ENCODE measurements at places on chromosomes 13 and 19.
A peak's percentile ranks its signal among the peaks of the same experiment; 100 is the strongest.

GRCh38 chr13:32745509-32745908 is 159.3 kb downstream of the PDS5B start:
- no peak for DNase-seq

DNA sequence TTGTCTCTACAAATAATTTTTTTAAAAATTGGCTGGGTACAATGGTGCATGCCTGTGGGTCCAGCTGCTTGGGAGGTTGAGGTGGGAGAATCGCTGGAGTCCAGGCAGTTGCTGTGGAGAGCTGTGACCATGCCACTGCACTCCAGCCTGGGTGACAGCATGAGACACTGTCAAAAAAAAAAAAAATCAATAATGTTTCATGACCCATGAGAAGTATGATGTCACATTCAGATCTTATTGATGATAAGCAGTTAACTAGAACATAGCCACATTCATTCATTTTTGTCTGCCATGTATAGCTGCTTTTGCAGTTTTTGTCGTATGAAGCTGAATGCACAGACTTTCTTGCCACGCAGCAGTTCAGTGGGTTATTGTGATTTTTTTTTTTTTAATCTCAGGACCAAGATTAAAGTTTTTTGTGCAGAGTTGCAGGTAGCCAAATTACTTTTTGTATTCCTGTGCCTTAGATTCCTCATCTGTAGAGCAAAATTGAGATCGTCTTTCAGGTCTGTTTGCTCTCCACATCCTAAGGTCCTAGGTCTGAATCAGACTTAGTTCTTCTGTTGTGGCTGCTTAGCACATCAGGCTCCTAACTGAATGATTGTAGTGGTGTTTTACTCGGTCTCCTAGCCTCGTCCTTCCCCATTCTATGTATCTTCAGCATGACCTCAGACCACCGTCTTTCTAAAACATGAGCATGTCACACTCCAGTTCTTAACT is 145.2 kb downstream of the GGACT start:
- peak; percentile 75 for DNase-seq

DNA sequence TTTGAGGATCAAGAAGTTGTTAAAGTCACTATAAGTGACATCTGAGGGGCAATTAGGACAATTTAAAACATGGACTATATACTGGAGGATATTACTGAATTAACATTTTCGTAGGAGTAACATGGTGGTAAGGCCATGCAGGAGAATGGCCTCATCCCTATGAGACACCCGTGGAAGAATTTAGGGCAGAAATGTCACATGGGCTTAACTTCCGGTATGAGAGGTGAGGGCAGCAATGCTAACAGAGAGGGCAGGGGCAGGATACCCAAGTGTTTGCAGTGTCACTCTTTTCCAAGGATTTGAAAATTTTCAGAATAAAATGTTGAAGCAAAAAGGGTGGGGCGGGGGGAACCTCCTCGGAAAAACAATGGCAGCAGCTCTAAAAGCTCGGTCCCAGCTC is 23.6 kb downstream of the RANBP3 start:
- no peak for DNase-seq

DNA sequence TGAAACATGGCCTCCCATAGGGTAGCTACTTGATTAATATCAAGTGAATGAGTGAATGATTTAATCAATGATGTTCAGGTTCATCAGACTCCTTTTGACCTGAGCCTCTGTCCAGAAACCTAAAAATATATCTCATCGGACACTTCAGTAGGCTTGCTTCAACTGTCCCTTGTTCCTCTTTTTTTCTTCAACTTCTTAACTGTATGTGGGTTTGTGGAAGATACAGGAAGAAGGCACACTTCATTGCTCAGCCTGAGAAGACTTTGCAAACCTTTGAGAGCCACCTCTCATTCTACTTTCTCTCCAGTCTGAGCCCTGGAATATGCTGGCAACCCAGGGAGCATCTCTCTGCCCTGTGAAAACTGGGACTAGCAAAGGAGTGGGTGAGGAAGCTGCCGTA is 557.0 kb downstream of the FGF9 start:
- DNase-seq: no peak

- no peak for DNase-seq
Observed at GRCh38 chr13:25783076-25783475, 268.7 kb downstream of the SHISA2 start.

- DNase-seq: no peak
Observed at GRCh38 chr19:2428756-2429711, 1.6 kb upstream of the TIMM13 start.

GRCh38 chr13:113816254-113816929 is 47.5 kb downstream of the GAS6 start:
- no peak for DNase-seq

GRCh38 chr13:49353908-49354307 is 90.0 kb downstream of the CAB39L start:
- DNase-seq: no peak

DNA sequence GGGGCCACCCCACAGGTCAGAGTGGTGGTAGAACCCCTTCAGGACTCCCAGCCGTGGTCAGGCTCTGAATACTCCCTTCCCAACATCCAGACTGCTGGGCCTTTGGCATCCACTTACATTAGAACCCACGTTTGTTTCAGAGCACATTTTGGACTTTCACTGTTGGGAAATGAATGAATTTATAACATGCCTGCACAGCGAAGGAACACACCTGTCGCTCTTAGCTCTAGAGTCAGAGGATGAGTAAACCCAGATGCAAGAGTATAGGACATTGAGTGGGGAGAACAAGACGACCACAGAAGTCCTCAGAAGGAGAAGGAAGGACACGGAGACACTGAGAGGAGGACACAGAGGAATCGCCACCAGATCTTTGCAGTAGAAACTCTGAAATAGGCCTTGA is 30.9 kb downstream of the SHISA2 start:
- DNase-seq: no peak

GRCh38 chr13:95133498-95133897 is 167.8 kb downstream of the ABCC4 start:
- DNase-seq: no peak

DNA sequence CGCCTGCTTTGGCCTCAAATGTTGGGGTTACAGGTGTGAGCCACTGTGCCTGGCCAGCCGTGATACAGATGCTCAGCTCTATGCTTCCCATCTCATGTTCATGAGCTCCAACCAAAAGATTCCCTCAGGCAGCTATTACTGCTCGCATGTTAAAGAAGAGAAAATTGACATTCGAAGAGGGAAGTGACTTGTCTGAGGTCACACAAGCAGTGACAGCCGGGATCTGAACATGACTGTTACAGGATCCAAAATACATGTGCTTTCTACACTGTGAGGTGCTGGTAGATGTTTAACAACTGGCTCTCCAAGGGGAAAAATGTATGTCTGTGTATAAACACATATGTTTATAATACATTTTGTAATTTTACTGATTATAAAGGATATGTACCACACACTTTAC is 11.3 kb downstream of the FPR1 start:
- no peak for DNase-seq

DNA sequence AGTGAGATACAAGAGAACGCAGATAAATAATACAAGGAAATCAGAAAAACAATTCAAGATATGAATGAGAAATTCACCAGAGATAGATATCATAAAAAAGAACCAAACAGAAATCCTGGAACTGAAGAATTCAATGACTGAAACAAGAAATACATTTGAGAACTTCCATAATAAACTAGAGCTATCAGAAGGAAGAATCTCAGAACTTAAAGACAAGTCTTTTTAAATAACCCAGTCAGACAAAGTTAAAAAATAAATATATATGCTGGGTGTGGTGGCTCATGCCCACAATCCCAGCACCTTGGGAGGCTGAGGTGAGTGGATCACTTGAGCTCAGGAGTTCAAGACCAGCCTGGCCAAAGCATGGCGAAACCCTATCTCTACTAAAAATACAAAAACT is 28.7 kb upstream of the N4BP2L1 start:
- no peak for DNase-seq

DNA sequence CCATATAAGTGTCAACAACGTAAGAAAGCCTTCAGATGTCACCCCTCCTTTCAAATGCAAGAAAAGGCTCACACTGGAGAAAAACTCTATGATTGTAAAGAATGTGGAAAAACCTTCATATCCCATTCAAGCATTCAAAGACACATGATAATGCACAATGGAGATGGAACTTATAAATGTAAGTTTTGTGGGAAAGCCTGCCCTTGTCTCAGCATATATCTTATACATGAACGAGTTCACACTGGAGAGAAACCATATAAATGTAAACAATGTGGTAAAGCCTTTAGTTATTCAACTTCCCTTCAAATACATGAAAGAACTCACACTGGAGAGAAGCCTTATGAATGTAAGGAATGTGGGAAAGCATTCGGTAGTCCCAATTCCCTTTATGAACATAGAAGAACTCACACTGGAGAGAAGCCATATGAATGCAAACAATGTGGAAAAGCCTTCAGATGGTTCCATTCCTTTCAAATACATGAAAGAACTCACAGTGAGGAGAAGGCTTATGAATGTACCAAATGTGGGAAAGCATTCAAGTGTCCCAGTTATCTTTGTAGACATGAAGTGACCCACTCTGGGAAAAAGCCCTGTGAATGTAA is 11.1 kb downstream of the ZNF844 start:
- DNase-seq: no peak

Measured in NCI-H69 (cell line).